ENCODE measurements at places on chromosomes 3 and 15.

DNA sequence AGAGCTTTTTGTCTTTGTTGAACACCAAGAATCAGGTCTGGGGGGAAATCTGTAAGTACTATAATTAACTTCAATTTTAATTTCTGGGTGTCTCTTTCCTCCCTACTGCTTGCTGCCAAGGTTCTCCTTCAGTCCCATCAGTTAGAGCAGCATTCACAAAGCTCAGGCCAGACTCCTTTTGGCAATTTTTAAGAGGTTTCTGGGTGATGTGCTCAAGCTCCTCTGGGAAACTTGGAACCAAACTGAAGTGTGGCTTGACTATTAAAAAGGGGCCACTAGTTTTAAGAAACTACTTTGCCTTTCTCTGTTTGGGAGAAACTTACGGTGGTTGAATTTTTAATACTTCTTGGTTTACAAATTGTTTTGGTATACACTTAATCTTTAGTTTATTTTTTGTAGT is 227.7 kb upstream of the SOX2 start:
- no peak for DNase-seq

DNA sequence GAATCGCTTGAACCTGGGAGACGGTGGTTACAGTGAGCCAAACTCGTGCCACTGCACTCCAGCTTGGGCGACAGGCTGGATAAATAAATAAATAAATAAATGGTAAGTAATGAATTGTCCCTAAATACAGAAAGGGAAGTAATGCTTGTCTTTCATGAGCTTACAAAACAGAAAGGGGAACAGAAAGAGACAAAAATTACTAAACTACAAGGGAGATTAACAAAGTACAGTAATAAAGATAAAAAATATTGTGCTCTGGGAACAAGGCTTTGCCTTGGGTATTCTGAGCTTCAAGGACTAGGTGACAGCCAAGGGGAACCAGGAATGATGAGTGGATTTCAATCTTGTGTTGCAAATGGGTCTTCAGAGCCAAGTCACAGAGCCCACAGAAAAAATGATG is 9.2 kb upstream of the HLTF start:
- no peak for DNase-seq

DNA sequence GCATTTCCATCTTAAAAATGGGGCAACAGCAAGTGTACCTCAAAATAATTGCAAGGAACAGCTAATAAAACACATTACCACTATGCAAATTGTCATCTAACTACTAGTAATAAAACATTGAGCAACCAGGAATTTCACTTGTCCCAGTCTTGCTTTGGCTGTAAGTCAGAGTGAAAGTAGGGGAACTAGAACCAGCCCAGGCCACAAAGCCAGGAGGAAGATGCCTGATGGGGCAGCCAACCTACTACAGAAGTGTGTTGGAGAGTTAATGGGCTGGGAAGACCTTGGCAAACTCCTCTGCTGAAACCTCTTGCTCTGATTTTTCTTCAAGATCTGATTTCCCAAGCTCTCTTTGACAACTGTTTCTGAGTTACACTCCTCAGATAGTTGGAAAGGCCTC is 40.2 kb upstream of the LPP start:
- DNase-seq = no peak

DNA sequence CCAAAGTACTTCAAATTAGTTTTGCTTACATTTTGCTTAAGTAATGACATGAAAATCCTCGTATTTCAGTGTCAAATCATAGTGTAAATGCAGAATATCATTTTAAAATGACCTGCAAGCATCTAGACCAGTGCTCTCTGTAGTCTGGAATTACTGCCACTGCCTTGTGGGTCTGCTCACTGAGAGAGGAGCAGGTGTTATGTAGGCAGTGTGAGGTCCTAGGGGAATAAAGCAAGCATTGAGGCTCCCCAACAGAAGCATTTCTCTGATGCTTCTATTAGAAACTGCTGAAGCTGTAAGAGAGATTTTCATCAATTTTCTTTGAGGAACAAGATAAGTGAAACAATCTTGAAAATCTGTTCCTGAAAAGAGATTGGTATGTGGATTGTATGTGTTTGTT is 253.2 kb downstream of the BBX start:
- no peak for DNase-seq

GRCh38 chr3:117035745-117036144 is 326.2 kb downstream of the TUSC7 start:
- DNase-seq = no peak

GRCh38 chr3:56251343-56251945 is 216.8 kb downstream of the ERC2 start:
- DNase-seq = peak; percentile 22

DNA sequence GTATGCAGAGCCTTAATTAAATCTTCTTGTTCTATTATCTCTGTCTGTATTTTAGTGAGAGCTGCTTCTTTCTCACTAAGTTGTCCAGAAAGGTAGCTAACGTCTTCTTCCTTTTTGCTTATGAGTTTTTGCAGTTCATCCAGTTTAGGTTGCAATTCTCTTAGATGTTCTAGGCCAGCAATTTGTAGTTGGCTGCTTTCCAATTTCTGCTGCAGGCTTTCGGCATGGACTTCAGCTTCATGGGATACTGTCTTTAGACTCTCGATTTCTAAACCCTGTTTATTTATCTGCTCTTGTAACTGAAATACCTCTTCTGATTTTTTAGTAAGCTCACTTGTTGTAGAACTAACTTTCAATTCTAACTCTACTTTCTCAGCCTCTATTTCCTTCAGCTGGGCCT is 35.5 kb upstream of the HCLS1 start:
- no peak for DNase-seq

DNA sequence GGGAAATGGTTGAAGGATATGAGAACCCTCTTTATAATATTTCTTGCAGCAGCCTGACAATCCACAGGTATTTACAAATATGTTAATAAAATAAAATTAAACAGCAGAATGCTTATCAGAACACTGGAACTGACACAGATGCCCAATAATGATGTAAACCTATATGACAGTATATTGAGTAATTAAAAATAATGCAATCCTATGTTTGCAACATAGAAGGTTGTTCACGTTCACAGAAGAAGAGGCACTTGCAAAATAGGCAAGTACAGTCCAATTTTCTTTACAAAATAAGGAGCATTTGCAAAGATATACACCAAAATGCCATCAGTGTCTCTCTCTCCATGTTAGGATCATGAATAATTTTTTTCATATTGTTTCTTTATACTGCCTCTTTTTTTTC is 397.0 kb upstream of the WNT5A start:
- no peak for DNase-seq

GRCh38 chr3:122215592-122216298 is 32.3 kb downstream of the CASR start:
- DNase-seq = no peak

GRCh38 chr3:168061332-168061996 is 34.3 kb downstream of the GOLIM4 start:
- no peak for DNase-seq

DNA sequence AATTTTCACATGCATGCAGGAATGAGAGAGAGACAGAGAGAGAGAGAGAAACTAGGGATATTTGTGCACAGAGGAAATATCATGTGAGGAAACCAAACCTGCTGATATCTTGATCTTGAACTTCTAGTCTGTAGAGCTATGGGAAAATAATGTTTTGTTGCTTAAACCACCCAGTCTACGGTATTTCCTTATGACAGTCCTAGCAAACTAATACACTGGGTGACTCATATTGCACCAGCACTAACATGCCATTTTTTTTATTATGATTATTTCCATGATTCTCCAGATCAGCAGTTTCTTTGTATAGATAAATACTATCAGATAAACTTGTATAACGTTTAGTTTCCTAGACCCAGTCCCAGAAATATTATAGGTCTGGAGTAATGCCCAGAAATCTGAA is 1259.0 kb downstream of the ZPLD1 start:
- no peak for DNase-seq

GRCh38 chr3:149879872-149880271 is 66.9 kb downstream of the RNF13 start:
- peak; percentile 54 for DNase-seq

- DNase-seq = no peak
Measured at GRCh38 chr15:90889313-90889730, 5.0 kb downstream of the FES start.

DNA sequence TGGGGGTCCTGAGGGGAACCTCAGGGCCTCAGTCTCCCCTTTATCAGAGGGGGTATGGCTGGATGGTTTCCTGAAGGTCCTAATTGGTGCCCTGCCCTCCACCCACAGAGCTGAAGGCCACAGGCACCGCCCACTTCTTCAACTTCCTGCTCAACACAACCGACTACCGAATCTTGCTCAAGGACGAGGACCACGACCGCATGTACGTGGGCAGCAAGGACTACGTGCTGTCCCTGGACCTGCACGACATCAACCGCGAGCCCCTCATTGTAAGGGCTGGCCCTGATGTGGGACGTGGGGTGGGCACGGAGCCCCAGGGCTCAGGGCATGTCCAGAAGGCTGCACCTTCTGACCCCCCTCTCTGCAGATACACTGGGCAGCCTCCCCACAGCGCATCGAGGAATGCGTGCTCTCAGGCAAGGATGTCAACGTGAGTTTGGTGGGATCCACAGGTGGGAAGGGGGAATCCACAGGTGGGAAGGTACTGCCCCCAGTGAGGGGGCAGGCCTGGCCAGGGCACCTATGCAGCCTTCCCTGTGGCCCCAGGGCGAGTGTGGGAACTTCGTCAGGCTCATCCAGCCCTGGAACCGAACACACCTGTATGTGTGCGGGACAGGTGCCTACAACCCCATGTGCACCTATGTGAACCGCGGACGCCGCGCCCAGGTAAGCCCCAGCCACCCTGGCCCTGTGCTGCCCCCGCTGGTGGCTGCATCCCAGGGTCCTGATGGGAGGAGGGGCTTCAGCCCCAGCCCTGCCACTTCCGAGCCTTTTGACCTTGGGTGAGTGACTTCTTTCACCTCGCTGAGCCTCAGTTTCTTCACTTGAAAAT is 17.5 kb upstream of the GNAT1 start:
- DNase-seq = no peak

GRCh38 chr3:170078620-170079281 is 41.0 kb downstream of the GPR160 start:
- no peak for DNase-seq

DNA sequence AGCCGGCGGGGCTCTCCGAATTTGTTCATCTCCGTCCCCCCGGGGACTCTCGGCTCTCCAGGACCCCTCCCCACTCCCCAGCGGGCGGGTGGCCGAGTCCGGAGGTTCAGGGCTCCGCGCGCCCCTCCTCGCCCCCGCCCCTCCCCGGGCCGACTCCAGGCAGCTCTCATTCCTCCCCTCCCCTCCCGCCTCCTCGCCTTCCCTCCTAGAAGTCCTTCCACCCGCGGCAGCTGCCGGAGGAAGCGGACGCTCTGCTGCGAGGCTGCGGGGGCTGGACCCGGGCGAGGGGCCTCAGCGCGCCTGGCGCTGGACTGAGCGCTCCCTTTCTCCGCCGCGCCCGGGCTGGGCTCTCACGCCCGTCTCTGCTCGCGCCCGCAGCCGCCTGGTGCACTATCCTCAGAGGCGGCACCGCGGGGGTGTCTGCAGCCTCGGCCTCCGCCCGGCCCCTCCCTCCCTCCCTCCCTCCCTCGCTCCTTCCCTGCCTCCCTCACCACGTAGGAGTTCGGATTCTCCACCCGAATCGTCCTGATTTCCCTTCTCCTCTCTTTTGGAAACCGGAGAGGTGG is at the start of gene ROBO2:
TSS of gene ROBO2 (plus strand) at position 494 of the 566 bp plus-strand sequence. CDS start 687 bp downstream, outside the sequence.
- DNase-seq = no peak

GRCh38 chr15:96460106-96460505 is 129.6 kb downstream of the NR2F2 start:
- DNase-seq = no peak

- DNase-seq = no peak
Measured at GRCh38 chr3:126485176-126485897, 9.6 kb upstream of the ZXDC start.

GRCh38 chr3:64809086-64809485 is 121.3 kb upstream of the ADAMTS9 start:
- no peak for DNase-seq

GRCh38 chr3:22536541-22536940 is 666.6 kb upstream of the UBE2E2 start:
- DNase-seq = no peak

DNA sequence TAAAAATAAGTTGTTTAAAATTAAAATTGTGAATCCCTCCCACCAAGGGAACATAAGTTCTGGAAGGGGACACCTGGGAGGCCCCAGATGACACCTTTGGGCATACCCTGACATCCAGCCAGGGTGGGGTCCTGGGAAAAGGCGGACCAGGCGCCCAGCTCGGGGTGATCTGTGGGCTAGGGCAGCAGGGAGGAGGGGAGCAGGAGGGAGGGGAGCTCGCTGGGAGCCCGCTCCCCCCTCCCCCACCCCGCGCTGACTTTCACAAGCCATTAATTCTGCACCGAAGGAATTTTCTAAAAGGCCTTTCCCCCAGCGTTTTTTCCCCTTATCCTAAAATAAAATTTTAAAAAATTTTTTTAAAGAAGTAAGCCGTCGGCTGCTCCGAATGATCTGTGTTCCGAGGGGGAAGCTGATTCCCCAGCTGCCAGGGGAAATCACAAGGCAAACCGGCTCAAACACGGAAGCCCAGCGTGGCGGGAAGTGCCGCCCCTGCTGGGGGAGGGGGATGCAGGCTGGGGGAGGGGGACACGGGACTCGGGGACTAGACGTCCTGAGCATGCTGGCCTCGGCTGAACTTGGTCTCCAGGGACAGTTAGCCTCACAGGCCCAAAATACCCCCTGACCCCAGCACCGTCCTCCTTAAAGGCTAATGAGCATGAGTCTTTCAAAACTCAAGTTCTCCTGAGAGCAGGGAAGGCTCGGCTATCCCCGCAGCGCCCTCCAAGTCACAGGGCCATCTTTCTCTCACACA is 13.9 kb downstream of the PLXND1 start:
- DNase-seq = no peak

DNA sequence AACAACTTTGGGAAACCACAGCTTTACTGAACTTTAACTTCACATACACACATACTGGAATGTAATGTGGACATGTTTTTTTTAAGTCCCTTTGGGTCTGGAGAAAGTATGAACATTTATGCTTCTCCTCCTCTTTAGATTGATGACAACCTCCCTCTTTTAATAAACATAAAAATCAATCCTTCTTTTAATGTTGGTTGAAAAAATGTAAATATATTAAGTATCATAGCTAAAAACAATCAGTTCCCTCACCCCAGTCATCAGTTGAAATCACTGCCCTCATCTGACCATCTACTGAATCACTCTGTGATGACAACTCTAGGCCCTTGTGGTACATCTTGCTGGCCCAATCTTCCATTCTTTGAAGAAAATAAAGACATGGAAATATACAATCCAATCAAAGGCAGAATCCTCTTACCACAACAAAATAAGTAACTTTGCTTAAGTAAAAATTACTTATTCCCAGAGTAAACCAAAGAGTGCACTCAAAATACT is 6.4 kb downstream of the AAGAB start:
- DNase-seq = no peak

DNA sequence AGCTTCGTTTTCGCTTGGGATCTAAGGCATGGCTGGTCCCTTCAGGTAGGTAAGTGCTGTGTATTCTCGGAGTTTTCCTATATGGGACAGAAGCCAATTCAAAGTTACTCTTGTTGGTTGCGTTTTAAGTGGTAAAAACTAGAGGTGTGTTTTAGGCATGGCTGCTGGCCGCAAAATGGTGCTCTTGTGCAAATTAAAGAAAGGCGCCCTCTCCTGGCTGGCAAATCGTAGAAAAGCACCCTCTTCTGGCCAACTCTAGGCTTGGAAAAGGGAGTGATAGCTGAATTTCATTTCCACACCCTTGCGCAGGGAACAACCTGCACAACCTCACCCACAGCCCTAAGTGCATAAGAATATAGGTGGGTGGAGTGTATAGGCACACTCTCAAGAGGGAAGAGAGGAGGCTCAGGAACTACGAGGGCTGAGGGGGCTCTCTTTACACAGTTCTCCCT is 23.5 kb downstream of the DRD3 start:
- DNase-seq = peak; percentile 36

- DNase-seq = no peak
Measured at GRCh38 chr3:135650309-135650708, 315.2 kb upstream of the PPP2R3A start.

- peak; percentile 76 for DNase-seq
Measured at GRCh38 chr3:179147514-179147872, 664 bp upstream of the PIK3CA start.

Data from activated naive CD4-positive, alpha-beta T cell treated with anti-CD3 and anti-CD28 coated beads, Interleukin-2, amount 10 ng/mL, durations not matched to agents 7 days and 5 days (primary cell).